ENCODE measurements at places on chromosomes 7 and 10. TPM values are rescaled to one million over a fixed set of nuclear protein-coding genes. Genes with fewer than 3 reads are reported as not detected.
A peak's percentile ranks its signal among the peaks of the same experiment; 100 is the strongest.

DNA sequence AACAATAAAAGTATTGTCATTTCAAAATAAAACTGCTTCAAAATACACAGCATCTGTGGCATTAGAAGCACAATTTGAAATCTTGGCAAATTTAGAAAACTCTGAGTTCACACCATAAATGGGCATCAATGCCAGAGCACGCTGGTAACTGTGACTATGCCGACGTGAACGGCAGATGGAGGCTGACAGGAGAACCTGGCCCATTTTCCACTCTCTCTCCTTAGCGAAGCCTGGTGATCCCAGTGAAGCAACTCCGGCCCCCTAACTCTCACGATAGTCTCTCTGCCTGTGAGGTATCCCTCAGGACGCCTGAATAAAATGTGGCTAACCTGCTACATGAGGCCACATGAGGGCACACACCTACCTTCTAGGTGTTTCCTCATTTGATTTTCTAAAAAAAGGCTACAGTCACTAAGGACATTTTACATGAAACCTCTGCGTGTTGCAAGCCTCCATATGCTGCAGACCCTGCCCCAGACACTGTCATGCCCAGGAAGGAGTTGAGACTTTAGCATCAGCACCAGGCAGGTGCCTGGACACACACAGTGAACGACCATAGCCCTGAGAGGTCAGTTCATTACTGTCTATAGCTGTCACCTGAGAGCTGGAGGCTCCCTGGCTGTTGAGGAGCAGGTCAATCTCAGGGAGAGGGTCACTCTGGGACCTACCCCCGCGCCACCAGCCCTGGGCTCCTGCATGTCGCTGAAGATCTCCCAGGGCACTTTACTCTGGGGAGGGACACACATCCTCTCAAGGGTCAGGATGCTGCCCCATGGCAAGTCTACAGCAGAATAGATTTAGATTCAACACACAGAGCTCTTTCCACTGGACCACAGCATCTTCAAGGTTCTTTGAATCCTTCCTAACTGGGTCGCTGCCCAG lies 62.9 kb upstream of the CAMK2B start:
- DNase-seq: no peak
- no peak overlapping the region for H3K4me3 ChIP-seq
- H3K4me1 ChIP-seq: no peaks in the 10 kb centered on the region
- no peaks in the 10 kb centered on the region for H3K27me3 ChIP-seq
- H3K27ac ChIP-seq: no peak overlapping the region

Gene PROSER2
- 3.9 TPM for total RNA-seq

DNA sequence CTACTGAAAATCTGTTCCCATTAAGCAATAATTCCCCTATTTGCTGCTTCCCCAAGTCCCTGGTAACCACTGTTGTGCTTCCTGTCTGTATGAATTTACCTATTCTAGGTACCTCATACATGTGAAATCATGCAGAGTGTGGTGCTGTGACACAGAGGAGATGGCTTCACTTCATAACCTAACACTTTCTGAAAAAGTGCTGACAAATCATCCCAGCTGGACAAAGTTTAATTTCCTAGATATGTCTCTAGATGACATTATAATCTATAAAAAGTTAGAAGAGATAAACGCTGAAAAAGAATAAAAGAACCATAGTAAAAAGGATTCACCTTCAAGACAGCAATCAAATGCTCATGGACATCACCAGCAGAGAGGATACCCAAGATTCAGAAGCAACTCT lies 277.9 kb downstream of the SKIDA1 start:
- H3K4me1 ChIP-seq: no peaks in the 10 kb centered on the region
- no peak for DNase-seq
- no peak overlapping the region for H3K4me3 ChIP-seq
- H3K36me3 ChIP-seq: no peaks in the 10 kb centered on the region
- no peak overlapping the region for H3K27ac ChIP-seq

Gene ZNF282
- 37.3 TPM for total RNA-seq

GRCh38 chr10:122590153-122590552 lies 29.6 kb downstream of the DMBT1 start:
- no peaks in the 10 kb centered on the region for H3K27me3 ChIP-seq
- no peak for DNase-seq
- no peaks in the 10 kb centered on the region for H3K4me1 ChIP-seq

DNA sequence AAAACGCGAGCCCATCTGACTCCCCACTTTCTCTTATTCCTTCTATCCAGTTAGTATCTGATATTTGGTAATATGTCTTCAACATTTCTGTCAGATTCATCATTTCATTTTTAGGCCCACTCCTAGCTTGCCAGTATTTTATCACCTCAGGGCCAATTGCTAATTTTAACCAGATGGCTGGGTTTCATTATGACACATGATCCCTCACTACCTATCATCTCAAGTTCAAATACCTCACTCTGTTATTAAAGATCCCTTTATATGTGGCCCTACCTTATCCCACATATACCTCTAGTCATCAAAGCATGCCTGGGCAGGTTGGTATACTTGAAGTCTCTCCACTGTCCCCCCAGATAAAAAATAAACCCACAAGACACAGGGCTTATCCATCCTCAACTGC lies 104.9 kb downstream of the RNLS start:
- DNase-seq: no peak
- no peaks in the 10 kb centered on the region for H3K27me3 ChIP-seq
- no peak overlapping the region for H3K4me3 ChIP-seq
- H3K4me1 ChIP-seq: no peaks in the 10 kb centered on the region

DNA sequence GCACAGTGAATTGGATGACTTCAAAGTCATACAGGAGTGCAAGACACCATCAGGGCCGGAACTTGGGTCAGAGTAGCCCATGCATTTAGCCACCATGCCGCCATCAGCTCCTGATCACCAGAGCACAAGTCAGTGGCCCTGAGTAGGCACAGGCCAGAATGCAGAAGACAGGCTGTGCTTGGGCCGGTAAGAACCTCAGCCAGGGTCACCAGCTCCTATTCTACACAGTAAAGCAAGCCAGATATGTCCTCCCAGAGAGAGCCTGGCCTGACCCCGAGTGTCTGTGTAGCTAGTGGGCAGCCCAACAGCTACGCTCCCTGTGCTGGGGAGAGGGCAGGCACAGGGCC lies 44.5 kb upstream of the COL13A1 start:
- no peak overlapping the region for H3K4me3 ChIP-seq
- no peak for DNase-seq
- H3K27ac ChIP-seq: no peak overlapping the region
- H3K36me3 ChIP-seq: no peaks in the 10 kb centered on the region

- peaks cover 14% of the 10 kb centered on the region for H3K4me1 ChIP-seq
- peak overlapping the region; percentile 78 for H3K4me3 ChIP-seq
- no peaks in the 10 kb centered on the region for H3K36me3 ChIP-seq
- H3K27me3 ChIP-seq: no peaks in the 10 kb centered on the region
These were observed 1.2 kb downstream of the MARCHF5 start for GRCh38 chr10:92291921-92292845.

Gene BAMBI
- 2.5 TPM for total RNA-seq

DNA sequence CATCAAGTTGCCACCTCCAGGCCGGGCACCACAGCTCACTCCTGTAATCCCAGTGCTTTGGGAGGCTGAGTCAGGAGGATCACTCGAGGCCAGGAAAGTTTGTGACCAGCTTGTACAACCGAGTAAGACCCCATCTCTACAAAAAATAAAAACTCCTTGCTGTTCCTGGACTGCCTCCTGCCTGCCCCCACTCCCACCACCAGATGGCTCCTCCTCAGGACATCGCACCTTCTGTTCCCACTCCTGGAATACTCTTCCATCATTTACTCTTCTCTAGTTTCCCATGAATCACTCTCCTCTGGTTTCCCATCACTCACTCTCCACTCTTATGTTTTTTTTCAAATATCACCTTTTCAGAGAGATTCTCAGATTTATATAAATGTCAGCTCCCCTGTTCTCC lies 540.7 kb downstream of the CALN1 start:
- no peaks in the 10 kb centered on the region for H3K4me1 ChIP-seq
- H3K4me3 ChIP-seq: no peak overlapping the region
- no peak overlapping the region for H3K27ac ChIP-seq
- no peak for DNase-seq
- H3K27me3 ChIP-seq: no peaks in the 10 kb centered on the region

- no peak for DNase-seq
- H3K4me1 ChIP-seq: no peaks in the 10 kb centered on the region
- H3K27me3 ChIP-seq: no peaks in the 10 kb centered on the region
- no peak overlapping the region for H3K27ac ChIP-seq
These were observed 173.8 kb downstream of the PARD3 start for GRCh38 chr10:34641147-34641912.

DNA sequence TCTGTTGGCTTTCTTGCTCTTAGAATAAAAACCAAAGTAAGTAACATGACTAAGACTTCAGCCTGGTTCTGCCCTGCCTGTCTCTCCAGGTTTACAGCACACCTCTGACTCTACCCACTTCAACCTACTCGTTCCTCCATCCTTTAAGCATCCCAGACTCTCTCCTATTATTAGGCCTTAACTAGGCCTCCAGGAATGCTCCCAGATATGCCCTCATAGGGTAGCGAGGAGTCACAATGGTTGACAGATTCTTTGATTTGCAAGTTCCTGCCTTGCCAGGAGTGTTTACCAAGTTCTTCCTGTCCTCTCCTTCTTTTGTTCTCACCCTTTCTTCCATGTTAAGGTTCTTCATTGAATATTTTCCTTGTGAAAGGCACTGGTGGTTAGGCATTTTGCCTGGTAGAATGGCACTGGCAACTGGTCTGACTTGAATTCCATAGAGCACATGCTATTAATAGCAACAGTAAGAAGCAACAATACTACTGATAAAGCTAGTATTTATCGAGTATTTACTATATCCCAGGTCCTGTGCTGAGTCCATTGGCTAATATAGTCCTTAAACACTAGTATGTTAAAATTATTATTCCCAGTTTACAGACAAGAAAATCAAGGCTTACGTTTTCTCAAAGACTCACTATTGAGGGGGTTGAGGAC lies 327.9 kb upstream of the PRKCQ start:
- H3K27me3 ChIP-seq: no peaks in the 10 kb centered on the region
- no peak for DNase-seq
- no peak overlapping the region for H3K27ac ChIP-seq
- H3K4me1 ChIP-seq: no peaks in the 10 kb centered on the region

- no peaks in the 10 kb centered on the region for H3K27me3 ChIP-seq
- H3K36me3 ChIP-seq: no peaks in the 10 kb centered on the region
- H3K4me1 ChIP-seq: no peaks in the 10 kb centered on the region
- H3K27ac ChIP-seq: no peak overlapping the region
These were observed 756.4 kb downstream of the XPNPEP1 start for GRCh38 chr10:109166935-109167334.

DNA sequence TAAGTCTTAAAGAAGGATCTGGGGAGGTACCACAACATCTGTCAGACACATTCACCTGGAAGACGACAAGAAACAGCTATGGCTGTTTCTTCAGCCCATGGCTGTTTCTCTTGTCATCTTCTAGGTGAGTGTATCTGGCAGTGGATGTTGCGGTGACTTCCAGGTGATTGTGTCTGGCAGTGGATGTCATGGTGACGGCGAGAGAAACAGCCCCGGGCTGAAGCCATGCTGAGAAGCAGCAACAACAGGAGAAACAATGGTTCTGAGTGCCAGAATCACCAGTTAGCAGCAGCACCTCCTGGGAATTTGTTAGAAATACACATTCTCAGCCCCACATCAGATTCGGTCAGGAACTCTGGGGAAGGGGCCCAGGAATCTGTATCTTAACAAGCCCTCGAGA lies 68.6 kb upstream of the SYPL1 start:
- no peak overlapping the region for H3K4me3 ChIP-seq
- no peak for DNase-seq
- peaks cover 6% of the 10 kb centered on the region for H3K4me1 ChIP-seq
- no peaks in the 10 kb centered on the region for H3K27me3 ChIP-seq
- H3K36me3 ChIP-seq: no peaks in the 10 kb centered on the region
- no peak overlapping the region for H3K27ac ChIP-seq

GRCh38 chr7:118185163-118185860 lies 1.3 kb downstream of the LSM8 start:
- no peaks in the 10 kb centered on the region for H3K27me3 ChIP-seq
- no peaks in the 10 kb centered on the region for H3K4me1 ChIP-seq
- no peak overlapping the region for H3K4me3 ChIP-seq
- peaks cover 23% of the 10 kb centered on the region for H3K36me3 ChIP-seq
- DNase-seq: no peak

DNA sequence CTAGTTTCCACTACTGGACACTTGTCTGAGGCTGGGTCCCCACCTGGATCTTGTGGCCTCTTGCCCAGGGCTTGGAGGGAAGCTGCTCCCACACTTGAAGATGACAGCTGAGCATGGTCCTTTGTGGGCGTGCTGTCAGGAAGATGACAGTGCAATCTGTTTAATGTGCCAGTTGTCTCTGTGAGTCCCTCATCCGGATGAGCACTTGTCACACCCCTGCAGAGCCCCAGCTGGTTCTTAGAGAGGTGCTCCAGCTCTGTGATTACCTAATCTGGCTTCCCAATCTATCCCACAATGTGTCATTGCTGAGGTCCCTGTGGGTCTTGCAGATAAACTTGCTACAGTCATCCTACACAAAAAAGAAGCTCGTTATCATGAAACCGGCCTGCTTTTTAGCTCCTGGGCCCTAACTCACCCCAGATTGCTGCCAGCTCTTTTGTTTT lies 34.8 kb upstream of the CCSER2 start:
- no peaks in the 10 kb centered on the region for H3K36me3 ChIP-seq
- no peak overlapping the region for H3K4me3 ChIP-seq
- no peak overlapping the region for H3K27ac ChIP-seq
- H3K27me3 ChIP-seq: no peaks in the 10 kb centered on the region
- H3K4me1 ChIP-seq: no peaks in the 10 kb centered on the region

Gene HMX3
- not detected for total RNA-seq

GRCh38 chr10:90914992-90915765 lies 5.7 kb downstream of the ANKRD1 start:
- no peak overlapping the region for H3K27ac ChIP-seq
- DNase-seq: no peak
- no peaks in the 10 kb centered on the region for H3K27me3 ChIP-seq

Gene C7orf57
- total RNA-seq: not detected

GRCh38 chr7:52569151-52569550 lies 466.3 kb upstream of the POM121L12 start:
- H3K27me3 ChIP-seq: no peaks in the 10 kb centered on the region
- no peak for DNase-seq
- no peak overlapping the region for H3K4me3 ChIP-seq

GRCh38 chr7:34163956-34164355 lies 258.6 kb downstream of the BMPER start:
- H3K36me3 ChIP-seq: no peaks in the 10 kb centered on the region
- no peaks in the 10 kb centered on the region for H3K4me1 ChIP-seq
- no peak overlapping the region for H3K27ac ChIP-seq

GRCh38 chr7:26343320-26343832 lies 51.7 kb downstream of the SNX10 start:
- H3K27me3 ChIP-seq: no peaks in the 10 kb centered on the region
- no peak overlapping the region for H3K4me3 ChIP-seq
- H3K36me3 ChIP-seq: no peaks in the 10 kb centered on the region
- no peak overlapping the region for H3K27ac ChIP-seq
- H3K4me1 ChIP-seq: no peaks in the 10 kb centered on the region

DNA sequence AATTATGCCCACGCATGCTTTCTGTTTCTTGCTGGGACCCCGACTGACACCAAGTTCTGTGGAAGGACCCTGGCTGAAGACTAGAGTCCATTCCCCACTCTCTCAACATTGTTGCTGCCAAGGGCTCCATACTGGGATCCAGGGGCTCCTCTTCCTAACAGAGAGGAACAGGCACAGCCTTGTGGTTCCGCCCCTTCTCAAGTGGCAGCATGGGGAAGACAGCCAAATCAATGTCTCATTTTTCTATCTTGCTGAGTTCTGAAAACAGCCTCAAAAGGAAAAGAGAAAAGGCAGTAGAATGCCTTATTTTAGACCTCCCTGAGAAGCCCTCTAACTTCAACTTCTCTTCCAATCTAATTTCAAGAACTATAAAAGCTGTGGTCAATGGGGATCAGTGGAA lies 23.7 kb upstream of the LAMB1 start:
- DNase-seq: no peak
- no peak overlapping the region for H3K27ac ChIP-seq
- H3K4me1 ChIP-seq: no peaks in the 10 kb centered on the region
- H3K36me3 ChIP-seq: no peaks in the 10 kb centered on the region
- H3K27me3 ChIP-seq: no peaks in the 10 kb centered on the region
- no peak overlapping the region for H3K4me3 ChIP-seq

All from Peyer's patch (tissue), 4 donors.